HTR-8/SVneo (cell line): ENCODE measurements at places on chromosomes 2 and 18.

DNA sequence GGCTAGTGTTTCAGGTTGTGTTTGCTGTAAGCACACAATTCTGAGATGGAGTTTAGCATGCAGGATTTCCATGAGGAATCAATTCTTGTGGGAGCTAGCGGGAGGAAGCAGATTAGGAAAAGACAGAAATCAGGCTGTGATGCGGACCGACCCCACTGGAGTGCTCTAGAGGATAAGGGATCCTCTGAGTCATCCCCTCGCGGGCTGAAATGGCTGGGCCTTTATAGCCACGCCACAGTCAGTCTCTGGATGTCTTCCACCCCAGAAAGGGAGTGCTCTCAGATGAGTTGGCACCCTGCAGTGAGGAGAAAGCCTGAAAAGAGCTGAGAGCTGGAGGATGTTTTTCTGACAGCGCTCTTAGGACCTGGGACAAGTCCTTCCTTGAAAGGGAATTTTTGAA, 102.4 kb downstream of the GALNT3 start:
- no peak for DNase-seq

DNA sequence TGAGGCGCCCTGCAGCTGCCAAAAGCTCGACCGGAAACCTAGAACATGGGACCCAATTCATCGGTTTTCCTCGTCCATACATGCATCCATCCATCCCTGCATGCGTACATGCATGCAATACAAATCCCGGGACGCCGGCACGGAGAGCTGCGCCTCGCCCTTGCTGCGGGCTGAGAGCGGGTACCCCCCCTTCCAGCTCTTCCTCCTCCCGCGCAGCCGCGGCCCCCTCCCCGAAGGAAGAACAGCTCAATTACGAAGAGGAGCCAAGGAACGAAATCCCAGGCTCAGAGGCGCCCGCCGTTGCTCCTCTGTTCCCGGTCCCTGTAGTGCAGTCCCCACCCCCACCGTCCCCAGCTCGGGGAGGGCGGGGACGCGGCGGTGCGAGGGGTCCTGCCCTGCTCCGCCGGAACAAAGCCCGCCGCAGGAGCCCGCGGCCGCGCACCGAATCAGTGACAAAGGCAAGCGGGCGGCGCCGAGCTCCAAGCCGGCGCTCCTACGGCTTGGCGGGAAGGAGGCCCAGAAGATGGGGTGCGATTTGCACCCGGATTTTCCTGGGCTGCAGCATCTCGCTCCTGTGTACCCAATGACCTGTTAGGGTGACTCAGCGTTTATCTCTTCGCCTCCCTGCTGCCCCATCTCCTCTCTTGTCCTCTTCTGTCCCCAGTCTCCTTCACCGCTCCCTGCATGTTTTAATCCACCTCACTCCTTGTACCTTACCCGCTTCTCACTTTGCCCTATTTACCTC, 8.9 kb upstream of the POU3F3 start:
- no peak for DNase-seq

DNA sequence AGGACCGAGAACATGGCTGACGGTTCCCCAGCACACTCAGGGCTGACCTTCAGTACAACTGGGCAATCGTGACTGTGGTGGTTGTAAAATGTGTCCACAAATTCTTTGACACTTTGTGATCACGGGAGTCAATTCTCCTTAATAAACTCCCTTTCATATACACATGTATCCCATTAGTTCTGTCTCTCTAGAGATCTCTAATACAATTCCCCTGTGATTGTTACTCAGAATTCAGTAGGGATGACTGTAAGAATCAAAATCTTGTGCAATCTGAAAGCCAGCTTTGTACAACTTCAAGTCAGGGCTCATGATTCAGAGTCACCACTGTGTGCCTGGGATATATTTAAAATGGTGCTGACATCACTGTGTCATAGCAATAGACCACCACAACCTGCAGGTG, 89.5 kb upstream of the LMAN1 start:
- no peak for DNase-seq

- no peak for DNase-seq
Observed at GRCh38 chr18:39776766-39777165, 2178.3 kb upstream of the PIK3C3 start.

- no peak for DNase-seq
Observed at GRCh38 chr2:102166189-102166845, 20.5 kb upstream of the IL1RL2 start.

DNA sequence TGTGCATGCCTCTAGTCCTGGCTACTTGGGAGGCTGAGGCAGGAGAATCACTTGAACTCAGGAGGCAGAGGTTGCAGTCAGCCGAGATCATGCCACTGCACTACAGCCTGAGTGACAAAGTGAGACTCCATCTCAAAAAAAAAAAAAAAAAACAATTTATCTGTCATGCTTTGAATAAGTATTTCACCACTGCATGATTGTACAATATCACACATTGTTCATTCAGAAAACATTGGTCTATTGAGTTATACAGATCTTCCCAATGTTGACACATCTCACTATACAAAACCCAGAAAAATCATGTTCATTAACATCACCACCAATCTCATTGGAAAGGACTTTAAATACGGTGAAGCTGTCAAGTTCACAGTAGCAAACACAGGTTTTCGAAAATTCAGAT, 46.8 kb upstream of the PPM1B start:
- DNase-seq: no peak

- DNase-seq: no peak
Observed at GRCh38 chr2:219001100-219001576, 7.9 kb upstream of the CRYBA2 start.

DNA sequence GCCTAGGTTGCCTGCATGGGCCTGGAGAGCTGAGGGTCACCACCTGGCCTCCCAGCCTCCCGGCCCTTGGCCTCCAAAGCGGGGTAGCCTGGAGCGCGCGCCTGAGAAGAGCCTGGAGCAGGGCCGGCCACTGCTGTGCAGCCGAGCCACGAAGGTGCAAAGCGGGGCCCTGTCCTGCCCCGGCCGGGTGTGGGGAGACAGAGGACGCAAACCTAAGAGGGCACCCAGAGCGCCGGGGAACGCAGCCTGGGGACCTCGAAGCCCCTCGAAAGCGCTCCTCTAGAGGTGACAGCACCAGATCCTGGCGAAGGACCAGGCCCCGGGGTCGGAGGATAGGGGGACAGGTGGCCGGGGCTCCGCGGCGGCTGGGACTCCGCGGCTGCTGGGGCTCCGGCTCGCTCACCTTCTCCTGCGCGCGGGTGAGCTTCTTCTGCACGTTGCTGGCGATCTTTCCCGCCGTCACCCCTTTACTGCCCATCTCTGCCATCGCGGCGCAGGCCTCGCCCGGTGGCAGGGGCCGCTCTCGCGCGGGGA, 430 bp downstream of the BIN1 start:
- no peak for DNase-seq

DNA sequence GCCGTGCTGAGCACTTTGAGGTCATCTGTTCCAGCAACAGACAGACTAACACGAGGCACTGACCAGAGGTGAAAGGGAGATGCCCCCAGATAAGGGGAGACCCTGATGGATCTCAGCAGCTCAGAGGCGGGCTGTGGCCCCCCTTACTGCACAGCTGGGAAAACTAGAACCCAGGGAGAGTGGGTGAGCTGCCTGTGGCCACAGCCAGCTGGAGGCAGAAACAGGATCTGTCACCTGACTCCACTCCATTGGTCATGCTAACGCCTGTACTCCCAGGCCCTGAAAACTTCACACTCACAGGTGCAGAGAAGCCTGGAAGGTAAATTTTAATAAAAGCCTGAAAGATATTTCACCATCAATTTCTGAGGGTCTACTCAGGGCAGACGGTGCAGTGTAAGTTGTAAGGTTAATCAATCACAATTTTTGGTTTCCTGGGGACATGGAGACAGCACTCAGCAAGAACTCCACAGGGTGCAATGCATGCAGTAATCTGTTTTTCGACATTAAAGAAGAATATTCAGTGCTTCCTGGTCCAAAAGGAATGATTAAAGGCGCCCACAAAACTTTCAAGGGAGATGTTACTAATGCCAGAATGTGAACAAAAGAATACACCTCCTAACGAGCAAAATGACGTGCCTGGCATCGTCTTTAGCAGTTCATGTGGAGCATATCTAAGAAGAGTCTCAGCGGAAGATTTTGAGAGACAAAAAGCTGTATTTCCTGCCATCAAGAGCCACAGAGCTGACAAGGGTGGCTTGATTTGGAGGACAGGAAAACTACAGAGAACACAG, 173.4 kb downstream of the EIPR1 start:
- DNase-seq: no peak

DNA sequence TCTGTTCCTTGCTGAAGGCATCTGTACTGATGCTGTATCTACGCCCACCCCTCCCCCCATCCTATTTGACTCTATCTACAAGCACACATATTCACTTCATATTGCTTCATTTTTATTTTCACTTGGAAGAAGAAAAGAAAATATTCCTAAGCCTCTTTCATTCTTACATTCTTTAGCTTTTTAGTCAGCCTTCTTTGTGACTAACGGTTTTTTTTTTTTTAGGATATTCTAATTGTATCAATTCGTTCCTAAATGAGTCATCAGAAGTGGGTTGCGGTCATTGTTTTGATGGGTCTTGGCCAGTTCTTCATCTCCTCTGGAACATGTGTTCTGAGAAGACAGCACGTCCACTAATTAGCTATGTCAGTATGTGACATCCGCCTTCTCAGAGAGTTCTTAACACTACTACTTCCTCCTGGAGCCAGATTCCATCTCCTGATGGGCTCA, 88.7 kb downstream of the MYO1B start:
- peak; percentile 54 for DNase-seq

DNA sequence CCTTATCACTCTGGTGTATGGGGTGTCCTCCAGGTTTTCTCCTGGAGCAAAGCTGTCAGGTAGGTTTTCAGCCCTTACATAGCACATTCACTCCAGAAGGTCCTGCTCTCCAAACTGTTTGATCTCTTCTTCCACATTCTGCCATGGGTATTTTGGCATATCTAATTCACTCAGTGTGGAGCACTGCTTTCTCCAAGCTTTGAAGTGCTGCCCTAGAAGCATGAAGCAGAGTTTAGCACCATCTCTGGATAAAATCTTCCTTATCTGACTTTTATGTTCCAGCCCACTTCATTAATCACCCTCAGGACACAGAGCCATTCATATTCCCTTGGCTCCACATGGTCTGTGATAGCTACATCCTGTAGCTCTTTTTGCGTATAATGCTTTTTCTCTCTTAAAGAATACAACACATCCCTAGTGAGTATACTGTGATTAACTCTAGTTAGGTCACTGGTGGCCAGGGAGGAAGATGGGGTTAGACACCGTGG, 56.7 kb upstream of the ARHGAP28 start:
- DNase-seq: no peak

- DNase-seq: peak; percentile 47
Observed at GRCh38 chr2:12317814-12318426, 398.8 kb upstream of the TRIB2 start.

DNA sequence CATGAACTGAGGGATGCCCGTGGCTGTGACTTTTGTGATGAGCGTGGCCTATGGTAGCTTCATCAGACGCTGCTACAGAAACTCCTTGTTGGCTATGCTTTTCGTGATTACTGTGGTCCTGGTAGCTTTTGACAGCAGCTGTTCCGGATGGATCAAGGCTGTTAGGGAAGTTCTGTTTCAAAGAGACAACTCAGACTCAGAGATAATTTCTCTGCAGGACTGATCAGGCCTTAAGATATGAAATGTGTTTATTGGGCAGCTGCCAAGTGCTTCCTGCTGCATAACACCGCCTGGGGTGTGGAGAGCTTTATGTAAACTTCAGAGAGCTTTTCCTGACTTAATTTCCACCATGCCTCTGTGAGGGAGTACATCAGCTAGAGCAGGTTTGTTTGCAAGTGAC, 243.8 kb downstream of the TSN start:
- no peak for DNase-seq

GRCh38 chr2:198309673-198310280, 505.4 kb downstream of the PLCL1 start:
- peak; percentile 48 for DNase-seq

- peak; percentile 88 for DNase-seq
Observed at GRCh38 chr2:95728878-95729596, 137.2 kb downstream of the TRIM43 start.

GRCh38 chr18:9571546-9571945, 42.8 kb downstream of the PPP4R1 start:
- no peak for DNase-seq

- DNase-seq: no peak
Observed at GRCh38 chr18:10235661-10235952, 218.8 kb upstream of the APCDD1 start.

DNA sequence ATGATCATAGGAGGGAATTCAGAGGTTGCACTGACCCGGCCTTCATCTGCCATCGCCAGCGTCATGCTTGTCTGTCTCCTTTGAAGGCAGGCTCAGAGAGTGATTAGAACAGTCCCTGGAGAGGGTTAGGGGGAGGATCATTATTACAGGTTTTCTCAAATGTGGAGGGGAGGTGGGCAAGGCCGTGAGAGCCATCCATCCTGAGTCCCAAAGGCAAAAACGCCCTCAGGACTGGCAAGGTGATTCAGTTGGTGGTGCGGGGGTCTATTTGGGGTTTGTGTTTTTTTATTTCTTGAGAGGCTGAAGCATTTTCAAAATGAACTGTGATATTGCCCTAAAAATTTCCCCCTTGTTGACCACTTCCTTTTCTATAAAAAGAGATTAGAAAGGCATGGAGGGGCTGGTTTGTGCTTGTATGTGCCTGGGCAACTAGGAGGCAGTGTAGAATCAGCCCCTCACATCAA, 39.3 kb upstream of the GYPC start:
- DNase-seq: no peak

DNA sequence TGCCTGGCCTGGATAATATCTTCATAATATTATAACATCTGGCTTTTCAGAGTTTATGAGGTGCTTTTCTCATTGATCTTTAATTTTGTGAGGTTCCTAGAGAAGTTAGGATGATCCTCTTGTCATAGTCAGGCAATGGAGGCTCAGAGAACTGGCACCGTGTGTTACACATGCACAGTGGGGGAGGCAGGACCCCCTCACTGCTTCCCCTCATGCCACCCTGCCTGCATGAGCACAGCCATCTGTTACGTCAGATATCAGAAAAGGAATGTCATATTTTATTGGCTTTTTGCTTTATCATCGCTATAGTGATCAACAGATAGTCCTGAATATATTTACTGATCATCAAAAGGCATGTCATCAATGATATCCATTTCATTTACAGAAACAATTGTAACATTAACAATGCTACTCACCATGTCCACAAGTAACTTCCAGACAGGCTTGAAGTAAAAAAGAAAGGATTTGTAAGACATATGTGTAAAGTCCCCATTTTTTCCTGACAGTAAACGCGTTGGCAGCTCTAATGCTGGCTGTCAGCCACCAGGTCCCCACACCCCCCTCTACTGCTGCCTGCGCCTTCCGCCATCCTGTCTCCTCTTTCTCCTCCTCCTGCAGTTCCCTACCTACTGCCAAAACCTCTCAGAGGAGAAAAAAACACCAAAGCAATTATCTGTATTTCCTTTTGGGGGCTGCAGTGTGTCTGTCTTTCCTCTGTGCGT, 18.8 kb downstream of the ENOSF1 start:
- no peak for DNase-seq
